ENCODE measurements at places on chromosomes 6 and 20. TPM values are rescaled to one million over a fixed set of nuclear protein-coding genes. Genes with fewer than 3 reads are reported as not detected.
A peak's percentile ranks its signal among the peaks of the same experiment; 100 is the strongest.

GRCh38 chr20:3874194-3874844 is 14.9 kb upstream of the PANK2 start:
- DNase-seq: no peak

DNA sequence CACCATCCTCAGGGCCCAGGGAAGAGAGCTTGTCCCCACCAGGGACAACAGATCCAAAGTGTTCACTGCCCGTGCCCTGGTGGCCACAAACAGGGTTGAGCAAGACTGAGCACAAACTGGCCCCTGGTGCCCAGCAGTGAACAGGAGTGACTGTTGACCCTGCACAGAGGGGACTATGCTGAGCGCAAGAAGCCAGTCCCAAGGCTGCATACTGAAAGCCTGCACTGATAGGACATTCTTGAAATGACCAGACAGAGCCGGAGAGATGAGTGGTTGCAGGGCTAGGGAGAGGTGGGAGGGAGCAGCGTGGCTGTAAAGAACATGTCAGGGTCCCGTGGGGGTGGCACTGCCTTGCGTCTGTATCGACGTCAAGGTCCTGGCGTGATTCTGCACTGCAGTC is 2.9 kb upstream of the FNDC11 start:
- DNase-seq: no peak

DNA sequence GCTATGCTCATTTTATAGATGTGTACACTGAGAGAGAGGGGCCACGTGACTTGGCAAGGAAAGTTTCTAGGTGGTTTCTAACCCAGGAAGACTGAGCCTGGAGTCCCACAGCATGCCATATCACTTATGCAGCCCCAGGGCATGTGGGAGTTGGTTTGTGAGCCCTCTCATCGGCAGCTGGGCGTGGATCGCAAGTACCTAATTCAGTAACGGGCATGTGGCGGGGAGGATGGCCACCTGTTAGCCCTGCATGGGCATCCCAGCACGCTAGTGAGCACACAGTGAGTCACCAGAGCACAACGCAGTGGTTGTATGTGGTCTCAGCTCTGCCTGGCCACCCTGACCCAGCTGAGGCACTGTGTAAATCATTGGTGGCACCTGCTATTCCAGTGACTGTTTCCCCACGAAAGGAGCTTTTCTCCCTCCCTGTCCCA is 88.3 kb downstream of the NINL start:
- peak; percentile 28 for DNase-seq

GRCh38 chr6:151043944-151044343 is 178.4 kb downstream of the MTHFD1L start:
- no peak for DNase-seq

DNA sequence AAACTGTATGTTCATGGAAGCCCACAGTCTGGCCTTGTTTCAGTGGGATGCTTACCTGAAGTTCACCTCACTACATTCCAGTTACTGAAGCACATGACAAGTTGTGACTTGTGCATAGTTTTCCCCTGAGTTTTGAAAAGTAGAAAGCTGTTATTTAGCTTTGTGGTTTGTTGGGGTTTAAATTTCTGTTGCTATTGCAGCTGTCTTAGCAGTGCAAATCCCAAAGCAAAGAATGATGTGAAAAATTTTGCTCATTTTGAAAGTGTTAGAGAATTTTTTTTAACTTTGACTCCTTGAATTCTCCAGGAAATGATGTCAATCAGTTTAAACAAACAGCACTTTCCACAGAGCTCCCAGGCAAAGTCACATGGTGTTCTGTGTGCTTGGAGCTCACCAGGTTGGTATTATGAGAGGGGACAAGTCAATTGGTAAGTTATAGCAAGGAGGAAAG is 268.4 kb downstream of the ADGRG6 start:
- DNase-seq: peak; percentile 26

DNA sequence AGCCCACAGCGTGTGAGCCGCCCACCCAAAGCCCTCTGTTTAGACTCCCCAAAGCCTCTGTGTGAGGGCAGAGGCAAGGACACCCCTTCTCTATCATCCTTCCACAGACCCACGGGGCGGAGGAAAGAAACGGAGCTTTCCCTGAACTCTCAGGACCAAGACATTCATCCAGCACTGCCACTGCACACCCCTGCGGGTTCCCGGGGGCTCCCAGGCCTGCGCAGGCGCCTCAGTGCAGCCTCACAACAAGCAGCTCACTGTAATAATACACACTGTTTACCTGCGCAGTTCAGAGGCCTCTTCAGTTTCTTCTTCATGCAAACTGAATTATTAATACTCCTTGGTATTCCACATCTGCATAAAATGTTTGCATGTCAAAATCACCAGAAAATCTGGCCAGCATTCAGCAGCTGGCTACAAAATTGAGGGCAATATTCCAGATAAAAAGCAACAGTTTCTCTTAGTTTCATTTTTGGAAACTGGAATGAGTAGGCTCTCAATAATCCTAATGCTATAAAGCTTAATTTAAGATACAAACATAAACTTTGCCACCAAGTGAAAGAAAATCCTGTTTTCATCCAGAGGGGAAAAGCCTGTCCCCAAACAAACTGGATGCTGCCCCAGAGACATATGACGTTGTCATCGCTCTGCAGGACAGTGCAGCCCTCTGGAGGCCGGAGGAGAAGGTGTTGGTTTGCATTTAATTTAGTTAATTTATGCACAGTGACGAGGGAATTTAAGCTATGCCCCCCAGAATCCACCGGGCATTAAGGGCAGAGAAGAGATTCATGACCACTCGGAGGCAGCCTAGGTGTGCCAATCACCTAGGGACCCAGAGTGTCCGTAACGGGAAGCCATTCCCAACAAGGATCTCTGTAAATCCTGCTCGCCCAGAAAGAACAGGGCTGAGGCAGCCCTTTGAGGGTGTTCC is 45.3 kb downstream of the NINL start:
- peak; percentile 46 for DNase-seq

DNA sequence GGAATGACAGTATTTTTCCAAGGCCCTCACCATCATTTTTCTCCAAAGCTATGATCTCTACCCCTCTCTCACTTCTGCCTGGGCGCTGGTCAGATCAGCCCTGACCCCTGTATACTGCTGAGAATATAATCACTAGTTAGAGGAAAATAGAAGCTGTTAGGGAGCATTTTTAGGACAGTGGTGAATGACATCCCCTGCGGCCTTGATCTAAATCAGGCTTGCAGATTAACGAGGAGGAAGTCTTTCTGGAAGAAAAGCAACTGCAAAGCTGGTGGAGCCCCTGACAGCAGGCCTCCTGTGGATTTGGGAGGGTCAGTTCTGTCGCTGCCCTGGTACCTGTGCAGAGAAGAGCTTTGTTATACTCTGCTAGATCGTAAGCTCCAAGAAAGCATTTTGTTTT is 107.9 kb downstream of the RPP40 start:
- DNase-seq: no peak

- no peak for DNase-seq
Observed at GRCh38 chr6:136945711-136946121, 23.6 kb downstream of the SLC35D3 start.

DNA sequence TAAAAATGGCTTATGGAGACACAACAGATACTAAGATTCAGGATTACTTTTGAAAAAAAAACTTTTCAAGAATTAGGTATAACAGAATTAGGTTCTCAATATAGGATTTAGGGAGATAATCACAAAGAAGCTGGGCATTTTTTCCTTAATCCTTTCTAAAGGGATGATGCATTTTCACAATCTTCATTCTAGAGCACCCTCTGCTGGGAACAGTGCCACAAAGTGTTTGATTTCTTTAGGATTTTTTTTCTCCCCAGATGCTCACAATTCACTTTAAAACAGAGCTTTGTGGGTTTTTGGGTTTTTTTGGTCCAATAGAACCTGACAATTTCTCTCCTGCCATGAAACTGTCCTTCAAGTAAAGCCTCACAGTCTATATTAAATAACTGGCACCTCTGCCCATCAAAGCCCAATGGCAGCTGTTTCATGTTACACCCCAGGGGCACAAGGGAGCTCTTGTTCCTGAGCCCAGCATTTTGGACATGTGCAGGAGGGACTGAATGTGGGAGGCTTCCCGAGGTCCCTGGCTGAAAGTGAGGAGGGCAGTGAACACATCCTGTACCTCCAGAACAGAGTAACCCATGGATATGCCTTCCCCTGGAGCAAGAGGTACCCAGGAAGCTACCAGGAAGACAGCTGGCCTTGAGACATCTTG is 39.7 kb downstream of the PREP start:
- DNase-seq: peak; percentile 40

DNA sequence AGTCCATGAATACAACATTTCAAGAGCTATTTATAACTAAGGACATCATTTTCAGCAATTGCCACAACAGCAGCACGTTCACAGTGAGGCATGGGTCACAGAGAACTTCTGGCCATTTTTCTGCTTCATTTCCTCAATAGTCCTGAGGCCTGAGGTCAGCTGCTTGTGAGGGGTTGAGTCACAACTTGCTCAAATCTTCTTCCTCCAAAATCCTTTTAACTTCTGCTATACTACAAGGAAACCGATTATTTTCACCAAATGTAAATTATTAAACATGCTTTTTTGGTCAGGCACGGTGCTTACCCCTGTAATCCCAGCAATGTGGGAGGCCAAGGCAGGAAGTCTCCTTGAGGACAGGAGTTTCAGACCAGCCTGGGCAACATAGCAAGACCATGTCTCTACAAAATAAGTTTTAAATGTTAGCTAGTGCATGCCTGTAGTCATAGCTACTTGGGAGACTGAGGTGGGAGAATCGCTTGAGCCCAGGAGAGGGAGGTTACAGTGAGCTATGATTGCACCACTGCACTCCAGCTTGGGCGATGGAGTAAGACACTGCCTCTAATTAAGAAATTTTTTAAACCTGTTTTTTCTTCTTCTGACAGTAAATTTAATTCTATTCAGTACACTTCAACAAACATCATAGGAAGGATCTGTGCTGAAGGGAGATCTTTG is 11.1 kb upstream of the SLC16A10 start:
- DNase-seq: no peak

DNA sequence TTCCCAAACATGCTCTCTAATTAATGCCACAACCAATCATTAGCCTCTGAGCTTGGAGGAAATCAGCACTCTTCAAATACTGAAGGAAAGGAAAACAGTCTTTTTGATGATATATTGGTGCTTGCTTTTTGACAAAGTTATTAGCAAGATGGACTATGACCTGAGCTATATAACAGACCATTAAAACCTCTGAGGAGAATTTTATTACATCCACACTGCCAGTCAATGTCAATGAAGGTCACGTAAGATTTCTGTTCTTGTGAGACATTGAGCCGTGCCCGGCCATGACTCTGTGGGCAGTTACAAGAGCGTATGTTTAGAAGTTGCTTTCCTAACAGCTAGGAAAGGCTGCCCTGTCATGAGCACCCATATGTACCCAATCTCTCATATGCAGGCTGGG is 659.0 kb downstream of the UTRN start:
- peak; percentile 19 for DNase-seq

DNA sequence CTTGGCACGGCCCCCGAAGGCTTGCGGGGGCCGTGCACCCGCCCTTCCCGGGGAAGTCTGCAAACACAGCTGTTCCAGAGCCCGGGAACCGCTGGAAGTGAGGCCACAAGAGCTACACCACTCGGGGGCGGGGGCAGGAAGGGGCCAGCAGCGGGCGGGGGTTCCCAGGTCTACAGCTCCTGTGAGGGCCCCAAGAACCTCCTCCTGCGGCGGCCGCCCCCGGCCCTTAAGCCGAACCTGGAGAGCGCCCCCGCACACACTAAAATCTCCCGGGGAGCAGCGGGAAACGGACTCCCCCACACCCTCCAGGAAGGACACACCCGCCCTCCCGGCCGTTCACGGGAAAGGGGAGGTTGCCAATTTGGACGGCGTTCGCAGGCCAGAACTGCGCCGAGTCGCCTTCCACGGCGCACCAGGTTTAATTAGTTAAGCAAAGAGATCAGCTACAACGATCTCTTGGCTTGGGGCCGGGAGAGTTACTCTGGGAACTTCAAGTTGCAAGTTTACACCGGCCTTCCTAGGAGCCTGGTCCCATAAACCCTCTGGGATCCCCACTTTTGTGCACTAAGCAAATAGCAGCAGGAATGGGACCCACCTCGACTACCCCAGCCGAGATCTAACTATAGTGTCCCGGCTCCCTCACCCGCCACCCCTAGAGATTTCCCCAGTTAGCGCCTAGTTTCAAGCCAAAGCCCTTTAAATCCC is 1.7 kb downstream of the JAG1 start:
- peak; percentile 84 for DNase-seq

- peak; percentile 88 for DNase-seq
Observed at GRCh38 chr20:57440678-57441509, 49.7 kb downstream of the RBM38 start.

DNA sequence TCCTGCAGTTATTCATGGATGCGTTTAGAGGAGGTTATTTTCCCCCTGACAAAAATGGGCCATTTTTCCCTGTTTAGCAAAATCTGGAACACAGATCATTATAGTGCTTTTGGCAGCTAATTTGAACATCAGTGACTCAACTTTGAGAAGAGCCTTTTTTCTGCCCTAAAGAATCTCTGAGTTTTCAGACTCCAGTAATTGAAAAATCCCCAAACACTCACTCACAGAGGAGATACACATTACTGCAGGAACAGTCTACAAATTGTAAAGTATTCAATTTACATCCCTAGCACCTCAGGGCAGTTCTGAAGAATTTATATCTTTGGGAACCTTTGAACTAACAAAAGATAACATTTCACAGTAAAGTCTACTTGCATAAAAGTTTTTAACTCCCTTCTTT is 966.6 kb upstream of the SLC35B3 start:
- no peak for DNase-seq

DNA sequence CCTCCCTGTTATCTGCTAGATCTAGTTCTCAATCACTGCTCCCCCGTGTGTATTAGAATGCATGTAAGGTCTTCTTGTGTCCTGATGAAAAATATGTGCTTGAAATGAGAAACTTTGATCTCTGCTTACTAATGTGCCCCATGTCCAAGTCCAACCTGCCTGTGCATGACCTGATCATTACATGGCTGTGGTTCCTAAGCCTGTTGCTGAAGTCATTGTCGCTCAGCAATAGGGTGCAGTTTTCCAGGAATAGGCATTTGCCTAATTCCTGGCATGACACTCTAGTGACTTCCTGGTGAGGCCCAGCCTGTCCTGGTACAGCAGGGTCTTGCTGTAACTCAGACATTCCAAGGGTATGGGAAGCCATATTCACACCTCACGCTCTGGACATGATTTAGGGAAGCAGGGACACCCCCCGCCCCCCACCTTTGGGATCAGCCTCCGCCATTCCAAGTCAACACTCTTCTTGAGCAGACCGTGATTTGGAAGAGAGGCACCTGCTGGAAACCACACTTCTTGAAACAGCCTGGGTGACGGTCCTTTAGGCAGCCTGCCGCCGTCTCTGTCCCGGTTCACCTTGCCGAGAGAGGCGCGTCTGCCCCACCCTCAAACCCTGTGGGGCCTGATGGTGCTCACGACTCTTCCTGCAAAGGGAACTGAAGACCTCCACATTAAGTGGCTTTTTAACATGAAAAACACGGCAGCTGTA is 73.4 kb downstream of the PTPN1 start:
- no peak for DNase-seq

IL17F gene
- not detected for total RNA-seq

ATP6V1G2 gene
- total RNA-seq: 2.3 TPM

HCK gene
- 6.8 TPM for total RNA-seq

MRPS18A gene
- total RNA-seq: 33.6 TPM

GLP1R gene
- total RNA-seq: not detected

IPCEF1 gene
- total RNA-seq: not detected

CRISP2 gene
- not detected for total RNA-seq

PDYN gene
- not detected for total RNA-seq

OR2J3 gene
- total RNA-seq: not detected

C20orf202 gene
- total RNA-seq: not detected

CHRNA4 gene
- under 0.01 TPM for total RNA-seq

PLCG1 gene
- total RNA-seq: 37.9 TPM

All from stomach (tissue), 19 donors.